Head of caudate nucleus (tissue), 42 donors: ENCODE measurements at places on chromosomes 11 and 22.

- no peak for DNase-seq
Measured at GRCh38 chr11:455566-456147, 5.6 kb downstream of the PTDSS2 start.

GRCh38 chr22:30652852-30653251 is 14.8 kb downstream of the DUSP18 start:
- DNase-seq, result no peak

DNA sequence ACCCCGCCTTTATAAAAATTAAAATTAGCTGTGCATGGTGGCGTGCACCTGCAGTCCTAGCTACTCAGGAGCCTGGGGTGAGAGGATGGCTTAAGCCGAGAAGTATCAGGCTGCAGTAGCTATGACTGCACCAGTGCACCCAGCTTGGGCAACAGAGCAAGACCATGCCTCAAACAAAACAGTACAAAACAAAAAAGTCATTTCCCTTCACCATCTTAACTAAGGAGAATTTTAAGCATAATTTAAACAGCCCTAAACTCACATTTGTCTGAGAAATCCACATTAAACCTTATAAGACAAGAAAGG is 23.3 kb upstream of the TFIP11 start:
- DNase-seq, result no peak

- no peak for DNase-seq
Measured at GRCh38 chr11:78708388-78708787, 133.7 kb upstream of the NARS2 start.

DNA sequence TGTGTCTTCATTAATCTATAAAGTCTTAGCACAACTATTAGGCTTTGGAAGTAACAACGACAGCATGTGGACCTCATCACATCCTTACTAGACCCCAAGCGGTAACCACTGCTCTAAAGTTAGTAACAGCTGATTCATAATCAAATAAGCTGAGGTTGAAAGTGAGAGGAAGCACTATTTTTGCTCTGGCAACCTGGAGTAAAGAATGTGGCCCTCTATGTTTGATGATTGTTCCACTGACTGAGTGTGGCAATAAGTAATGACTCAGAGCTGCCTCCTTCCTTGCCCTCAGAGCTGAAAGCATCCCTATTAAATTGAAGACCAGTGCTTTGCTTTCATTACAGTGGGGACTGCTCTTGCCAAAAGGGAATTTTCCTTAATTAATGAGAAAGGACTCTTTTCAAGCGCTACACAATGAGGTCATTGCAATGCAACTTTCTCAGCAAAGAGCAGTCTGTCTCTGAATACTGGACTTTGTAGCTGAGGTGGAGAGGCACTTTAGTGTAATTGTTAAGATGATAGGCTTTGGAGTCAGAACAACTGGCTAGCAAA is 906.1 kb upstream of the RAG2 start:
- no peak for DNase-seq

- DNase-seq, result no peak
Measured at GRCh38 chr22:33329398-33329797, 271.2 kb upstream of the SYN3 start.

- no peak for DNase-seq
Measured at GRCh38 chr11:41309111-41309522, 150.3 kb downstream of the LRRC4C start.

DNA sequence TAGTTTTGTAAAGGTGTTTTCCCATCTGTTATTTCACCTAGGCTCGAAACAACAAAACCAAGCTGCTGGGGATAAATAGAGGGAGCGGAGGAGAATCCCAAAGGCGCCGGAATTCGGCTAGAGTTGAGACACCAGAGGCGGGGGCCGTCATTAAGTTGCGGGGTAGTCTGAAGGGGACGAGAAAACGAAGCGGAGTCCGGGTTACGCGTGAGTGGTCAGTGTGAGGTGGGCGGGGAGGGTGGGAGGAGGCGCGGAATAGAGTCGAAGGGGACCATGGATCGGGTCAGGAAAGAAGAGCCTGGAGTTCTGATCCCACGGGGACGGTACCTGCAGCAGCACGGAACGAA is 361 bp downstream of the SRPRA start:
- DNase-seq, result no peak

- DNase-seq, result no peak
Measured at GRCh38 chr11:44973632-44974401, 23.1 kb upstream of the TP53I11 start.

GRCh38 chr11:93477684-93478234 is 65.4 kb downstream of the SMCO4 start:
- DNase-seq, result no peak

GRCh38 chr22:24807284-24807950 is 1.4 kb downstream of the SGSM1 start:
- no peak for DNase-seq

DNA sequence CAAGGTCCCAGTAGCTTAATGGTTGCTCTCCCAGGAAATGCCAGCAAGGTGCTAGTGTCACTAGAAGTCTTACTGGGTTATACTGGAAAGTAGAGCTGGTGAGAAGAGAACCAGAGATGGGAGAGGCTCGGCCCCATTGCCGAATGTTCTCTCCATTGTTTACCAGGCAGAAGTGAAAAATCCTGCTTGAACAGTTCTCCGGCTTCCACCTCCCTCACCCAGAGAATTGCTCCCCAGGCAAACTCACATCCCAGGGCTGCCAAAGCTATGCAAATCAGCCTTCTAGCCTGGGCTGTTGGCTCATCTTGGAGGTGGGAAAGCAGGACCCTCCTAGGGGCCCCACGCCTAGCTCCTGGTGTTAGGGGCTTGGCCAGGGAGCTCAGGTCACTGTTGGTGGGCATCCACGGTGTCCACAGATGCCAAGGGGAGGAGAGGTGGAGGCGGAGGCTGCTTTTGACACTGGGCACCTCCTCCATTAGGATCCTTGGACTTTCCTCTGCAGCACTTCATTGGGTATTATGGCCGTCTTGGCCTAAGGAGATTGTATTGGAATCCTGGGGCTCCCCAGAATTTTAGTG is 20.1 kb downstream of the POU2F3 start:
- DNase-seq, result no peak

DNA sequence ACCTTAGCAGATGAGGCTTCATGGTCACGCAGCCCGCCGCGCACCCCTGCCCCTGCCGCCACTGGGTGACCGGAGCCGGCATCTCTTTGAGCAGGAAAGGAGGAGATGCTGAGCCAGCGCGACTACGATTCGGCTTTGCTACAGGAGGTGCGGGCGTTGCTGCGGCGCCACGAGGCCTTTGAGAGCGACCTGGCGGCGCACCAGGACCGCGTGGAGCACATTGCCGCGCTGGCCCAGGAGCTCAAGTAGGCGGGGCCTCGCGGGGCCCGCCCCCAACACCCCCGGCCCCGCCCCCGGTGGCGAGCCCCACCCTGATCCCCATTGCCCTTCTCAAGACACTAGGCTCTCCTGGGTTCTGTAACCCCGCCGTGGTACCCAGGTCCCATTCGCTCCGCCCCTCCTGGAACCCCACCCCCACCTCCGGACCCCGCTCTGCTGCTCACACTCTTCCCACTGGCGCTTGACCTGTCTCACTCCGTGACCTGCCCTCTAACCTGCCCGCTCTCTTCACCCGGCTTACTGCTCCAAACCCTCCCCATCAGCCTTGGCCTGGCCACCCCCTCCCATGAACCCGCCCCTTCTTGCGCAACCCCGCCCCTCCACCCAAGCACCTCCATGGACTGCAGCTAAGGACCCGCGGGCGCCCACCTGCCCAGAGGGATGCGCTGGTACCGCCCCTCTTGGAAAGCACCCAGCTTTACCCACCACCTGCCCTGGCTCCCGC is 9.1 kb downstream of the CTSF start:
- no peak for DNase-seq

- no peak for DNase-seq
Measured at GRCh38 chr11:94854770-94855633, 86.8 kb downstream of the AMOTL1 start.

DNA sequence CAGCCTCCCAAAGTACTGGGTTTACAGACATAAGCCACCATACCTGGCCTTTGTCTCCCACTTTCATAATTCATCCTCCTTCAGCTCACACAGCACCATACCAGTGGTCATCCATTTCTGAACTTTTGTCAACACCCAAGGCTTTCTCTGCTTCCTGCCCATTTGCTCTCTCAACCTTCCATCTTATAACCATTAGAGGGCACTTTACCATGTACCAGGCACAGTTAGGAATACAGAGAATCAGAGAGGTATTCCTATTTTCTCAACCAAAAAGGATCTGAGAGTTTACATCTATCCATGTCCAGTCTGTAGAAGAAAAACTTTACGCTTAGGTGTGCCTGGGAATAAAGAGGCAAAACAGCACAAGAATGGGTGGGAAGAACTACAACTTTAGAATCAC is 397.6 kb downstream of the BUD13 start:
- DNase-seq, result no peak

- DNase-seq, result no peak
Measured at GRCh38 chr11:115471367-115471766, 32.8 kb downstream of the CADM1 start.

- DNase-seq, result no peak
Measured at GRCh38 chr22:46851311-46851710, 88.9 kb downstream of the TBC1D22A start.

- no peak for DNase-seq
Measured at GRCh38 chr11:44139565-44140330, 44.3 kb downstream of the EXT2 start.

- peak; percentile 81 for DNase-seq
Measured at GRCh38 chr11:20363500-20364340, at the start of gene HTATIP2. Gene HTATIP2 (plus strand): TSS chr11:20363714. CDS start chr11:20364238, 524 bp downstream.

DNA sequence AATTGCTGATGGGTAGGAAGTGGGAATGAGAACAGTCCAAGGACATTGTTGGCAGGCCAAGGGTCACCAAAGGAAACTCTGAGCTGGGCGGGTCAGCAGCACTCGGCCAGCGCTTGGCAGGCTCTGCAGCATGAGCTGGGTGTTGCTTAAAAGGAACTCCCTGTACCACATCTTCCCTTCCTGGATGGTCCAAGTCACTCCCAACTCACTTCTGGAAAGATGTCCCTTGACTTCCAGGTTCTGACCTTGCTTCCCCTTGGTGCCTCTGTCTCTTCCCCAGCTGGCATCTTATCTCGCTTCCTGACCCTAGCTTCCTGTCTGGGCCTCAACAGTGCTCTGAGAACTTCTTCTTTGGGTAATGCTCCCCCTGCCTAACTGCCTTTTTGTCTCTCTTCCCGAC is 24.8 kb upstream of the SWAP70 start:
- no peak for DNase-seq

- DNase-seq, result no peak
Measured at GRCh38 chr22:29157759-29158535, 47.7 kb upstream of the EMID1 start.

GRCh38 chr11:97502201-97502600 is 1112.4 kb downstream of the JRKL start:
- no peak for DNase-seq

DNA sequence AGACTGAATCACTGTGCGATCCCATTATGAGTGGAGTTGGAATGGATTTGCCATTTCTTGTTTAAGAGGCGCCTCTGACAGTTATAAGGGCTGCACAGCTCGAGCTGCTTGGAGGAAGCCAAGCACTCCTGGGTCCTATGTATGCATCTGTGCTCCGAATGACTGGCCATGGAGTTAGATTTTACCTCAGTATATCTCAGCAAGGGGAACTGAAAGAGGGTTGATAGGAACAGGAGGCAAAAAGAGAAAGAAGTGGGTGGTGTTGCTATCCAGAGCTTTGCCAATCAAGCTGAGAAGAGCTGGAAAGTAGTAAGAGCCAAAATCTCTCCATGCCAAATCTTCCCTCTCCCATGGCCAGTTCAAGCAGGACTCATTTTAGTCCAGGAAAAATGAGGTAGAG is 632.0 kb upstream of the KIRREL3 start:
- no peak for DNase-seq
